Activated CD4-positive, alpha-beta memory T cell treated with anti-CD3 and anti-CD28 coated beads, Interleukin-2, amount 10 ng/mL, durations not matched to agents 7 days and 5 days (primary cell): ENCODE measurements at places on chromosomes 1 and 21. TPM values are rescaled to one million over a fixed set of nuclear protein-coding genes. Genes with fewer than 3 reads are reported as not detected.
A peak's percentile ranks its signal among the peaks of the same experiment; 100 is the strongest.

DNA sequence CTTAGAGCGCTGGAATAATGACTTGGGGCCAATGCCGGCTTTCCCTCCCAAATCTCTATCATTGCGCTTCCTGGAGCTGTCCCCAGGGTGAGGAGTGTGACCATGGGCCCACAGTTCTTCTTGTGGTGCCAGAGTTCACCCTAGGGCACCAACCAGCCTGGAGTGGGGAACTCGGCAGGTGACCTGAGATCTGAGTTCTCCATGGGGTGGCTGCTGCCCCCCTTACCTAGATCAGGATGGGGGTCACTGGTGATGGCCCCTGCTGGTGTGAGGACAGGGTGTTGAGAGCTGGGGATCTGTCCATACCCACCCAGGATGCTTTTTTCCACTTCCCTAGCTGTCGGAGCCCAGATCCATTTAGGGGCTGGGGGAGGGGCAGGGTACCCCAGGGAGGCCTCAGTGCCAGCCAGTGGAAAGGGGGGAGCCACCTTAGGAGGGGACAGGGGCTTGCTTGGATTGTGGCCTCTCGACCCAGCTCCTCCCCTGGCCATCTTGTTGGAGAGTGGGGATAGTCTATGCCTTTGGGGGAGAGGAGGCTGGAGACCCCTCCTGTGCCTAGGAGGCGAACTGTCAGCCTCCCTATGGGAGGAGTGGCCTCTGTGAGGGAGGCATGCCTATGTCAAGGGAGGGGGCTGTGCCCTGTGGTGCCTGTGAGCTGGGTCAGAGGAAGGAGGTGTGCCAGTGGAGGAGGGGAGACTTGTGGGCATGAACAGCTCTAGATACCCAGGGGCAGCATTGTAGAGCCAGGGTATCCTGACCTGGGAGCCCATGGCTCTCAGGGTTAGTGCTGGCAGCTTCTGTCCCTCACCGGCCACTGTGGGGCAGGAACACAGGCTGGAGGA, 1.7 kb downstream of the FOXO6 start:
- DNase-seq: no peak

DNA sequence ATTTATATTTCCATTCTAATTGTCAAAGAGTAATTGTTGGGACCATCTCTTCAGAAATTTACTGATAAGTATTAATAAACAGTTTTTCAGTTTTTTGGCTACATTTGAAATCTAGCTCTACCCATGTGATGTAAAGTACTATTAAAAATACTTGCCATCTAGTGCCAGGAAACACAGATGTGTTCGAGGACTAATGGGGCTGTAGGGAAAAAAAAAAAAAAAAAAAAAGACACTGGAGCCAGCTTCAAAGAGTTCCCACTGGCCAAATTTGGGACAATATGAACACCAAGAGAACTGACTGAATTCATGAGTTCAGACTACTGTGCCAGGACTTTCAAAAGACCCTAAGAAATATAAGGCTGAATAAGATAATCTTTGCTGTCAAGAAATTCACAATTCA, 65.2 kb upstream of the GFI1 start:
- no peak for DNase-seq

- peak; percentile 28 for DNase-seq
Observed at GRCh38 chr1:201888282-201889089, at the start of gene SHISA4. SHISA4 (plus strand) TSS chr1:201888898; CDS start chr1:201888995, 97 bp downstream.

DNA sequence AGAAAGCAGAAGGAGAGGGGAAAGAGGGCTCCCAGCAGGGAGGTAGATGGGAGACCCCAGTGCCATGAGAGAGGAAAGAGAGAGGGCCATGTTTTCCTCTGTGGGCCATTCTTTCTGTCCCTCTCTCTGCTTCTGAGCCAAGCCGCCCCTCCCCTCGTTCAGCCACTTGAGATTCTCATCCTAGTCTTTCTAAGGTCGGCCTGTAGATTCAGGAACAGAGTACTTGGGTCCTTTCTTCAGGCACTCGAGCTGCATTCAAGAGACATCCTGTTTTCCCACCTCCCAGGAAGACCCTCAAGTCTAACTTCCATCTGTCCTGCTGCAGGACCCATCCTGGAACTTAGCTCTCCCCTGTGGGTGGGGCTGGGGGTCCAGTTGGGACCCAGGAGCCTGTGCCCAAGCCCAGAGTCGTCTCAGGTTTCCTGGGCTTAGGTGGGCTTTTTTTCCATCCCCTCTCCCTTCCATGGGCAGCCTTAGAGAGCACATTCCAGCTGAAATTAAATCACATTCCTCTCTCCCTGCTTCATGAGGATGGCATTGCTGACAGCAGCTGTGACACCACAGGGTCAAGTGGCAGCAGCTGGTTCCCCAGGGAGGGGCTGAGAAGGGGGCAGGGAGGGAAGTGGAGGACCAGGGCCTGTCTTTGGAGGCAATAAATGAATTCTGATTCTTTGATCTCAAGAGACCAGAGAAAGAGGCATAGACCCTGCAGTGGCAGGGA, 13.0 kb downstream of the NES start:
- no peak for DNase-seq

SMIM1 gene
- not detected for total RNA-seq

- no peak for DNase-seq
Observed at GRCh38 chr1:168636642-168637111, 60.3 kb downstream of the XCL1 start.

RGS16 gene
- 6.4 TPM for total RNA-seq
